ENCODE measurements at places on chromosomes 1 and 21. TPM values are rescaled to one million over a fixed set of nuclear protein-coding genes. Genes with fewer than 3 reads are reported as not detected.

- no peak for DNase-seq
These were observed 13.5 kb downstream of the COL6A1 start for GRCh38 chr21:45994759-45995685.

DNA sequence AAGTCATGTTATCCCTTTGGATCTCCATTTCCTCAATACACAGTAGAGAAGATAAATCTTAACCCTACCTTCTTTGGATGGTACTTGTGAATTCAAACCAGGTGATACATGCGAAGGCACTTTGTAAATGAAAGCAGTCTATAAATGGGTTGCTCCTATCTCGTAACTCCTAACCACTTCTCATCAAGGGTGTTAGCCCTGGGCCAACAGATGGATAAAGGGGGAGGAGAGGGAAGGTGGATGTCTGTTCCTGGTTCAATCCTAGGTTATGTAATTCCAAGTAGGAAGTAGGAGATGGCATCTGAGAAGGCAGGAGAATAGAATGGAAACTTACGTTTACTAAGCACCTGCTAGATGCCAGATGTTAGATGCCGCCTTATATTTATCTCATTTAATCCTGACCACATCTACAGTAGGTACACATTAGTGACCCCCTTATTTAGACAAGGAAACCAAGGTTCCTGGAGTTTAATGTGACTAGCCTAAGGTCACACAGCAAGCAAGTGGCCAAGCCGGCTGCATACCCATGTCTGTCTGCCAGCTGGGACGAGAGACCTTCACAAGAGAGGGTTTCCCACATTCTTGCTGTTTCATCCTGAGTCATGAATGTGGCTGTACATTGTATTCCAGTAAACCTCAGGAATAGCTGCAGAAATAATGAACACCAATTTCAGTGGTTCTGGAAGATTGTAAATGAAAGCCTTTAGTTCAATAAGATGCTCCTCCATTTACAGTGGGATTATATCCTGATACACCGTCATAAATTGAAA, 47.7 kb downstream of the ELAVL4 start:
- no peak for DNase-seq

Gene ZSWIM5
- polyA plus RNA-seq = 0.69 TPM

DNA sequence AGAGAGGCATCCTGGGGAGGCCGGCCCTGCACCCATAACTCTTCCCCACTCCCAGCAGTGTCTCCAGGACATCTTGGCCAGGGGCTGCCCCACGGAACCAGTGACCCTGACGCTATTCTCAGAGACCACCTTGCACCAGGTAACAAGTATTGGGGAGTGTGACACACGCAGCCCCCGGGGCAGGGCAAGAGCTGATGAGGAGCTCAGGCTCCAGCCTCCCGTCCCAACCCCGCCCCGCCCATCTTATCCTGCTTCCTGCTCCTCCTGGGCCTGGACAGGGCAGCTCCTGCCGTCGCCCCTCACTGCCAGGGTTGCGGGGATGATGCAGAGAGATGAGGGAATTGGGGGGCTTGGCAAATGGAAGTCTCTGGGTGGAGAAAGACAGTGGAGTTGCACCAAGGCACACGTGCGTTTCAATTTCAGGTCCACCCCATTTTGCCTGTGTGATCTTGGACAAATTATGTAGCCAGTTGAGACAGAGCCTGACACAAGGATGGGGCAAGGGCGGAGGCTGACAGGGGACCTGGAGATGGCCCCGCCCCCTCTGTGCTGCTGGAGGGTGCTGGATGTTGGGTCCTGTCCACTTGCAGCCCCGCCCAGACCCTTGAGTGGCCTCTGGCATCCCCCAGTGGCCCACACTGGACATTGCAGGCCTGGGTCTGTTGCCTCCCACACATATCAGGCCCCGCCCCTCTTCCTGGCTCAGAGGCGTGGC, 10.7 kb downstream of the CLCNKA start:
- DNase-seq = peak; percentile 21

Gene CLCA4
- not detected for polyA plus RNA-seq

GRCh38 chr1:101965341-101965740, 31.4 kb downstream of the OLFM3 start:
- DNase-seq = no peak

- no peak for DNase-seq
These were observed 198.2 kb upstream of the APP start for GRCh38 chr21:26368591-26369320.

- no peak for DNase-seq
These were observed 32.5 kb upstream of the TSPAN2 start for GRCh38 chr1:115121793-115122192.

Gene DVL1
- polyA plus RNA-seq = 1.6 TPM

Gene DMBX1
- not detected for polyA plus RNA-seq
